ENCODE measurements at places on chromosomes 16 and 17.

- no peak for DNase-seq
These were observed 96.3 kb downstream of the NDE1 start for GRCh38 chr16:15746332-15746731.

DNA sequence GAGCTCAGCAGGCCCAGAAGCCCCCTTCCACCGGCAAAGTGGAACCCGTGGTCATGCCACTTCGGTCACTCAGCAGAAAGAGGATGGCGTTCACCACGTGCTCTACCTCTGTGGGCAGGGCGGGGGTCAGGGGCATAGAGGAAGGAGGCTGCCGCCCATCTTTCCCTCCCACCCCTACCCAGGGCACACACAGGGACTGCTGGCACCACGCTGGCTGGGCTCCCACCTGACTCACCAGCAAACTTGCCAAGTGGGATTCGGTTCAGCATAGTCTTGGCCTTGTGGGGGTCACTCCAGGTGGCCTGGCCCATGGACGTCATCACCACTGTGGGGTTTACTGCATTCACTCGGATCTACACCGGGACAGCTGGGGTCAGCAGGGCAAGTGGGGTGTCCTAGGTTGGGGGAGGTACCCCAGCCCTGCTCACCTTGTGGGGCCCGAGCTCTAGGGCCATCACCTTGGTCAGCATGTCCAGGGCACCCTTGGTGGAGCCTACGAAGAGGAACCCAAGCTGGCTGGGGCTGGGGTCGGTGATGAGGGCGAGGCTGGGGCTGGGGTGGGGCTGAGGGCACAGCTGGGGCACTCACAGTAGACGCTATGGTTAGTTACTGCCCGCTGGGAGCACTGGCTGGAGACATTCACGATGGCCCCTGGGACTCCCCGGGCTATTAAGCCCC is 1.4 kb downstream of the DCXR start:
- no peak for DNase-seq

DNA sequence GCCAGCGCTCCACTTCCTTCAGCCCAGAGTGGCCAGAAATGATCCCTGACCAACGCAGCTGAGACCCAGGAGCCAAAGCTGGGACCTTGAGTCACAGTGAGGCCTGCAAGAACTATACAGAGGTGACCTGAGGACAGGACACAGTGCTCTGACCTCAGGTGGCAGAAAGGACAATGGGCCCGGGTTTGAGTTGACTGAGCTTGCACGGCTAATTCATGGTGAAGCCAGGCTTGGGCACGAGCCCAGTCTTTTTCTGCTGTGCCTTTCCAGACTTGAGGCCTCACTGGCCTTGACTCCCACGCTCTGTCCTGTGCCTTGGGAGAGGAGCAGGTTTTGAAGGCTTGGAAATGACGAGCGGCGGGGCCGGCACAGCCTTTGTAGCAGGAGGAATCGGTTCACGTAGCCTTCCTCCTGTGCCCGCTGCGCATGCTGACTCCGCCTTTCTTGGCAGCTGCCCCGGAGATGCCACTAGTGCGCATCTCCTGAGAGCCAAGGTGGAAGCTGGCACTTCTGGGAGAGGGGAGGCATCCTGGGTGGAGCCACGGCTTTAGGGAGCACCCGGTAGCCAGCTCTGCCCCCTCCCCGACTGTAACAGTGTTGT is 34.9 kb downstream of the NDEL1 start:
- DNase-seq = no peak

GRCh38 chr17:83032781-83033180 is 46.6 kb upstream of the METRNL start:
- DNase-seq = peak; percentile 33

DNA sequence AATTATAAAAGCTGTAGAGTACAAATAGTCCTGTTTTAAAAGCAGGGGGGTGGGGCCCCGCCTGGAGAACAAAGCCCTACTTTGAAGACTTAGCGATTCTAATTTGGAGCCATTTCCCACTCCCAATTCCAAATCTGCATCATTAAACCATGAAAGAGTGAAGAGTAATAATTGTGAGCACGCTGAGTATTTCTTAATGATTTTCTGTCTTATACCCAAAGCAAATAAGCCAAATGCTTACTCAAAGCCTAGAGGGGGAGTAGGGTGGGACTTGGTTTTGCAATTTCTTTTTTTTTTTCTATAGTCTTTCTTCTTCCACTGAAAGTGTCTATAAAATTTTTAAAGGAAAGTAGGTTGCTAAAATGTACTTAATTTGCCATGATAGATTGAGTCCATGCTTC is 470.1 kb downstream of the TOX3 start:
- no peak for DNase-seq

GRCh38 chr17:72476134-72476533 is 355.3 kb downstream of the SOX9 start:
- DNase-seq = no peak

Data from ecto neural progenitor cell (in vitro differentiated cells).